ENCODE measurements at places on chromosomes 5 and 9.

- H3K27me3 ChIP-seq: no peaks in the 10 kb centered on the region
- no peak overlapping the region for H3K27ac ChIP-seq
- H3K4me1 ChIP-seq: no peaks in the 10 kb centered on the region
These were observed 77.4 kb upstream of the WWC1 start for GRCh38 chr5:168214071-168214470.

DNA sequence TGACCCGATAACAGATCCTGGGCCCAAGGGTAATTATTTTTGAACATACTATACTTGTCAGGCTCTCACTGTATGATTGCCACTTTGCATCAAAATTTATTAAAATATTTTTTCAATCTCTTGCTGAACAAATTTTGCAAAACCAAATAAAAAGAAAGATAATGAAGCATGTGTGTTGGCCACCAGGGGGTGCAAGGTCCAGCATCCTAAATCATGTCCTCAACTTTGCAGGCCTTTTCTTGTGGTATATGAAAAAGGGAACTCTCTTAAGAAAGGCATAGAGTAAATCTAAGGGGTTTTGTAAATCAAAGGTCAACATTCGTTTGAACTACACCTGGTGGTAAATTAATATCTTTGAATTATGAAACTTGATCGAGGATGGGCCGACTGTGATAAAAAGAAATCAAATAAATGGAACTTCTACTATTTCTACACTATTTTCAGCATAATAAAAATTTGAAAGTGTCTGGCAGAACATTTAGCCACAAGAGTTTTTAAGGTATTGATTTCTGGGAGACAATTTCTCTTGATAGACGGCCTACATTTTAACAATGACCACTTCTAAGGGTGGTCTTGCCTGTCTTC, 676.5 kb downstream of the DMRTA1 start:
- no peak for DNase-seq
- no peak overlapping the region for H3K4me3 ChIP-seq
- H3K27ac ChIP-seq: no peak overlapping the region
- no peaks in the 10 kb centered on the region for H3K36me3 ChIP-seq
- H3K4me1 ChIP-seq: no peaks in the 10 kb centered on the region

DNA sequence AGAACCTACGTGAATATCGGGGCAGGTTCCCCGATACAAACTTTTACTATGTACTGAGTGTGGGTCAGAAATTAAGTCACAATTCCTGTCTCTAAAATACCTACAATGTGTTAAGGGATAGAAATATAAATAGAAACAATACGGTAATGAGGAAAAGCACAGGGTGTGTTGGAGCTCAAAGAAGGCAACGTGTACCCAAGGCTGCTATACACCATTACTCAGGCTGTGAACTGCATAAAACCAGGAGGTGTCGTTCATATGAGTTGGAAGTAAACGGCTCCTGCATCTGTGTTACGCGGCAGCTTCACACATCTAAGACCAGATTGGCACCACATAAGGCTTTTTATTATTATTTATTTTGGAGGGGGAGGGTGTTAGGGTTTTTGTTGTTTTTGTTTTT, 50.1 kb upstream of the TRPM3 start:
- H3K4me3 ChIP-seq: no peak overlapping the region
- no peaks in the 10 kb centered on the region for H3K36me3 ChIP-seq
- no peak for DNase-seq
- H3K4me1 ChIP-seq: no peaks in the 10 kb centered on the region
- H3K27me3 ChIP-seq: no peaks in the 10 kb centered on the region
- H3K27ac ChIP-seq: no peak overlapping the region

DNA sequence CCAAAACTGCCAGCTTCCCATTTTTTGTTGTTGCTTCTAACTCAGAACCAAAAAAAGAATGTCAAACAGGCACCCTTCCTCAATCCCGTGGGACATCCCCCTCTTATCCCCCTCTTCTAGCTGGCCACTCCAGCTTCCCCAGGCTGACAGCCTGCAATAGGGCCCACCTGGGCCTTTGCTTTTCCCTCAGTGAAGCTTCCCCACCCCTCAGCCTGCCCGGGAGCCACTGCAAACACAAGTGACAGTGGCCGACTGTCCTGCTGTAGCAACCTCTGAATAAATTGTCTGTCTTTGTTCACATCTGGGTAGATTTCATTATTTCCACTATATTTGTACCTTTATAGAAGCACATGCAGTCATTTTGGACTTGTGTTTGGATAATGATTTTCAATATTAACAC, 245.3 kb downstream of the GADD45G start:
- no peak overlapping the region for H3K4me3 ChIP-seq
- DNase-seq: no peak
- no peaks in the 10 kb centered on the region for H3K4me1 ChIP-seq
- no peak overlapping the region for H3K27ac ChIP-seq

DNA sequence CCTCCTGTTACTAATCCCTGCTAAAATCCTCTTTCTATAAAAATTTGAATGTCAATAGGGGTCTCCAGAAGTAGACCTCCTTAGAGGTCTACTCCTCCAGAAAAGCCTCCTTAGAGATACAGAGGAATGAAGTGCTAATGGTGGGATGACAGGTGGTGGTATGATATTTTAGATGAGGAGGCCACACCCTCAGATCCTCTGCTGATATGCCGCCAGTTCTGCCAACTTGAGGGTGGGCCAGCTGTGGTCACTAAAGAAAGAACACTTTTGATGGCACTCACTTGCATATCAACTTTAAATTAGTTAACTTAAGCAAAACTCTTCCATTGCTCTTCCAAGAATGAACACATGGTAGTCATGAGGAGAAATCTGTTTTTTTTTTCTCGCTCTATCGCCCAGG, 16.9 kb upstream of the UBAP2 start:
- H3K36me3 ChIP-seq: no peaks in the 10 kb centered on the region
- no peaks in the 10 kb centered on the region for H3K27me3 ChIP-seq
- no peak for DNase-seq
